ENCODE measurements at places on chromosomes 11 and 22. TPM values are rescaled to one million over a fixed set of nuclear protein-coding genes. Genes with fewer than 3 reads are reported as not detected.

CRYBA4 gene
- not detected for total RNA-seq

GTSE1 gene
- 46.3 TPM for total RNA-seq

EMID1 gene
- total RNA-seq = 7.9 TPM

GNAZ gene
- total RNA-seq = 17.2 TPM

PGGHG gene
- 18.8 TPM for total RNA-seq

PAMR1 gene
- 0.31 TPM for total RNA-seq

SCGB1D2 gene
- total RNA-seq = not detected

DNAJB13 gene
- total RNA-seq = 1.8 TPM

IPO7 gene
- 272 TPM for total RNA-seq

PKP3 gene
- 1.1 TPM for total RNA-seq

LRRC32 gene
- total RNA-seq = 0.49 TPM

TUBA8 gene
- total RNA-seq = not detected

SCGB2A2 gene
- not detected for total RNA-seq

KRTAP5-2 gene
- not detected for total RNA-seq

DDI1 gene
- total RNA-seq = not detected

OR5D16 gene
- not detected for total RNA-seq

UQCR10 gene
- 114 TPM for total RNA-seq

PLAAT2 gene
- not detected for total RNA-seq

GPHA2 gene
- total RNA-seq = 0.80 TPM

SELENOH gene
- total RNA-seq = 229 TPM
